NCI-H774 (cell line): ENCODE measurements at places on chromosomes 12 and 14.

- no peak for DNase-seq
Observed at GRCh38 chr14:20195911-20196310, 5.2 kb downstream of the OR11G2 start.

GRCh38 chr12:115810122-115810901, 467.2 kb downstream of the MED13L start:
- DNase-seq, result no peak

- no peak for DNase-seq
Observed at GRCh38 chr14:103095210-103095778, 769 bp downstream of the EXOC3L4 start.

GRCh38 chr12:92438641-92439419, 264.0 kb upstream of the PLEKHG7 start:
- no peak for DNase-seq

- no peak for DNase-seq
Observed at GRCh38 chr12:122862110-122862634, 26.9 kb downstream of the HIP1R start.

DNA sequence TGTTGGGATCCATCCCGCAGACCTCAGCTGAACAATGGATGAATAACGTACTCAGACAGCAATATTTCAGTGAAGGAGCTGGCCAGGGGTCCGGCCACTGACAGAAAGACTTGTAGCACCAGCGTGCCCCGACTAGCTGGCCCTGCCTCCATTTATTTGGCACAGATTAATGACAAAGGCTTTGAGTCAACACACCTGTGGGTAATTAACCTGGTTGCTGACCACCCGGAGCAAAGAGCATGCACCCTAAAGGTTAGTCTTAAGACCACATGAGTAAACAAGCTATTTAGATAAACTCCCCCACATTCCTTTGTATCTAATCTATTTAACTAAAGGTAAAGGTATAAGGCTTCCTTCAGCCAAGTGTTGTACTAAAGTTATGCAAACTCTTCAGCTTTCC, 868.6 kb downstream of the LRFN5 start:
- no peak for DNase-seq

- peak; percentile 33 for DNase-seq
Observed at GRCh38 chr14:55556929-55557623, 22.9 kb upstream of the KTN1 start.

DNA sequence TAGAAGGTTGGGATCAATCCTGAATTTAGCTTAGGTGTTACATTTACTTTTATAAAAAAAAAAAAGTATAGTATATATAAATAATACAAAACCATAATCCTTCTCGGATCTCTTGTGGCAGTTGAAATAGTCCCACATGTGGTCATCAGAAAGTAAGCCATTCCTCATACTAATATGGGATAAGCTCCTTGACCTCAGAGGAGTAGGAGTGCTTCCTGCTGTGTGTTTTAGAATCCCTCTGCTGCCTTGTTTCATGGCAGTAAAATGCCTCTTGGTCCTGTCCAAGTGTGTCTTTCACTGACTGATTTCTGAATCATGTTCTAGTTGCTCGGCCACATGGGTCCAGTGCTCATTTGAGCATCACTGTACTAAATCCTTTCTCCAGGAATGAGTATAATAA, 117.0 kb downstream of the NTN4 start:
- DNase-seq, result no peak

- peak; percentile 81 for DNase-seq
Observed at GRCh38 chr12:51419425-51420193, 5.0 kb upstream of the SLC4A8 start.

DNA sequence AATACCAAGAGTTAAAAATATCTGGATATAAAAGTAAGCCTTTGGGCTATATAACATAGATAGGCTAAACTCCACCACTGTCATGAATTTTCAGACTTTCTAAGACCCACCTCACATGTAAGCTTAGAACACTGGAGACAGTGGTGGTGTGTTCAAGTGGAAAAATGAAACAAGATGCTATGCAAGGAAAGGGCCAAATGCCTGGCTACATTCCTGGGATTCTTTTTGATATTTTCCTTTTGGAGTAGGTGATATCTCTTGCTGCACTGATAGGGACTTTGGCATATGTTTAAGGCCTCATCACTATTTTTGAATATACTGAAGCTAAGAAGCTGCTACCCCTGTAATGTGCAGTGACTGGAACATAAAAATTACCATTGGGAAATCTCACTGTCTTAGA, 341.3 kb downstream of the SLC16A7 start:
- no peak for DNase-seq

DNA sequence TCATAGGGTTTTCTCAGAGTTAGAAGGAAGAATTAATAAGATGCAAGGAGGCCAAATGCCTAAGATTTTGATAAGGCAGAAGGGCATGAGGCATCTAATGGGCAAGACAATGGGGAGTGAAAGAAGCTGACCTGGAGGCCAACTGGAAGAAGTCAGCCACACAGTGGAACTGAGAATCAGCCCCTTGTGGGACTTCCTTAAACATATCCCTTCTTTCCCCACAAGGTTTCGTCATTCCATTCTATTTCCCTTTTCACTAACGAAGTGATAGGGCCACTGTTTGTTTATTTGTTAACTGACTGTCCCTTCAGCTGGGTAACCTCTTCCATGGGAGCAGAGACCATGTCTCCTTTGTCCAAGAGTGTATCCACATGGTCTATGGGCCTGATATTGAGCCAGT, 86.2 kb downstream of the HELB start:
- no peak for DNase-seq

GRCh38 chr12:57031138-57031725, 14.9 kb upstream of the TAC3 start:
- peak; percentile 30 for DNase-seq

- DNase-seq, result no peak
Observed at GRCh38 chr12:67451206-67451605, 182.0 kb downstream of the CAND1 start.

DNA sequence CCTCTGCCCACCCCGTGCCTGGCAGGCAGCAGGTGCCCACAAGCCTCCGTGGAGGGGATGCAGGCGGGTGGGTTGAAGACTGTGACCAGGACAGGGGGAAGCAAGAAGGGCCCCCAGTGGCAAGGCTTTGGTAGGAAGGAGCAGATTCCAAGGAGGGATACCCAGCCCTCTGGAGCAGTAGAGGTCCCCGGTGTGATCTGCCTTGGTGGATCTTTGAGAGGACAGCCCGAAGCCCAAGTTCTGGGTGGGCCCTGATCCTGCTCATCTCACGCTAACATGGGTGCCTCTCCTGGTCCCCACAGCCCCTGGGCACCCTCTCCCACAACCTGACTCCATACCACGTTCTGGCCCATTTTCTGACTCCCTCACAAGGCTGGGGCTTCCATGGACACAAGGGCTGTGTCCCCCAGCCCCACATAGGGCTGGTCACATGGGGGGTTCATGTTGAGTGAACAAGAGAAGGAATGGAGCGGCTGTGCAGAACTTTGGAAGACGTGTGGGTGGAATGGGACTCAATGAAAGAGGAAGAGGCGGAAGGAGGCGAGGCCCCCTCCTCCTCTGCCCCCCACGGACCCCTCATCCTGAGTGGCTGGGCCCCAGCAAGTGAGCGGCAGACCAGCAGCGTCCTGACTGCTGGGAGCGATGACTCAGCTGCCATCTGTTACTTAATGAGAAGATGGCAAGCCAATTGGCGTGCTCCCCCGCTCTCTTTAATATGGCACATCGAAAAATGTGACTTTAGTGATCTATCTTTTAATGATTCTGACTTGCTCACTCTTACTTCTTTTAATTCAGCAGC, 77.0 kb upstream of the BCL11B start:
- DNase-seq, result no peak

- no peak for DNase-seq
Observed at GRCh38 chr14:83462759-83463158, 1929.1 kb upstream of the SEL1L start.

- DNase-seq, result no peak
Observed at GRCh38 chr14:97920201-97920600, 1123.0 kb downstream of the VRK1 start.

- DNase-seq, result no peak
Observed at GRCh38 chr14:97900196-97900854, 1103.1 kb downstream of the VRK1 start.

- DNase-seq, result no peak
Observed at GRCh38 chr12:132230381-132230780, 86.1 kb downstream of the NOC4L start.

DNA sequence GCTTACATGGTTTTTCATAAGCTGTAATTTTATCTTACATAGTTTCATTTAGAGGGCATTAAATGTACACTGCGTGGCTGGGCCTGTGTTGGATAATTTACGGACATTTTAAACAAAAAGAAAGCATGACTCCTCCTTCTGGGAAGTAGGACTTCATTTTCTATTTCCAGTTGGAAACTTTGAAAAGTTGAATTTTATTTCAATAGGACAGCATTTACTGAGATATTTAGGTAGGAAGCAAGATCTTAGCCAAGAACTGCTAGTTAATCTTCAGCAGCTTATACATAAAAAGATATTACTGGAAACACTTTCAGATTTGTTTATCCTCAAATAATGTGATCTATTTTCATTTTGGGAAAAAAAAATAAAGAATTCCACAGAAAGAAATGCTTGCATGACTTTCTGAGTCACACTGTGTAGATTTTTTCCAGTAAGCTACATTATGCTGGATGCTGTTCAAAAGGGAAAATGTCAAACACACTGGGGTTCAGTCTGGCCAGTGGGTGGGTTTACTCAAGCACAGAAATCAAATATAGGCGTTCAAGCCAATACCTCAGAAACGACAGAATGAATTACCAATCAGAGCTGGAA, 239.4 kb upstream of the KRR1 start:
- no peak for DNase-seq

- no peak for DNase-seq
Observed at GRCh38 chr14:71592361-71592760, 339.9 kb upstream of the RGS6 start.

- DNase-seq, result no peak
Observed at GRCh38 chr12:96237035-96237434, 42.9 kb downstream of the ELK3 start.
